NCI-H2081 (cell line): ENCODE measurements at places on chromosomes 12 and 14.
A peak's percentile ranks its signal among the peaks of the same experiment; 100 is the strongest.

DNA sequence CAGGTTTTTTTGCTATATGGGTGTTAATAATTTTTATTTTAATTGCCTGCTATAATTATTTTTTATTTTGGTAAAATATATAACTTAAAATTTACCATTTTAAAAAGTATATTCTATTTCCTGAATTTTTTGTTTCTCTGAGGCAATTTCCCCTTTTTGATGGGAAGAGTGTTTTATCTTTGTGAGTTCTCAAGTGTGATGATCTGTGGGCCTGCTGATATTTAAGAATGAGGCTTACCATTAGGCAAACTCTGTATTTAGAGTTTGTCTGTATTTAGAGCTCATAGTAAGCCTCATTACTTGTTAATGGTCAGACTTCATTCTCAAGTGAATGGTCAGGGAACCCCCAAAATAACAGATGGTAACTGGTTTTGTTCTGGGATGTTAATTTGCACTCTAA lies 48.0 kb downstream of the WNK1 start:
- no peak for DNase-seq

DNA sequence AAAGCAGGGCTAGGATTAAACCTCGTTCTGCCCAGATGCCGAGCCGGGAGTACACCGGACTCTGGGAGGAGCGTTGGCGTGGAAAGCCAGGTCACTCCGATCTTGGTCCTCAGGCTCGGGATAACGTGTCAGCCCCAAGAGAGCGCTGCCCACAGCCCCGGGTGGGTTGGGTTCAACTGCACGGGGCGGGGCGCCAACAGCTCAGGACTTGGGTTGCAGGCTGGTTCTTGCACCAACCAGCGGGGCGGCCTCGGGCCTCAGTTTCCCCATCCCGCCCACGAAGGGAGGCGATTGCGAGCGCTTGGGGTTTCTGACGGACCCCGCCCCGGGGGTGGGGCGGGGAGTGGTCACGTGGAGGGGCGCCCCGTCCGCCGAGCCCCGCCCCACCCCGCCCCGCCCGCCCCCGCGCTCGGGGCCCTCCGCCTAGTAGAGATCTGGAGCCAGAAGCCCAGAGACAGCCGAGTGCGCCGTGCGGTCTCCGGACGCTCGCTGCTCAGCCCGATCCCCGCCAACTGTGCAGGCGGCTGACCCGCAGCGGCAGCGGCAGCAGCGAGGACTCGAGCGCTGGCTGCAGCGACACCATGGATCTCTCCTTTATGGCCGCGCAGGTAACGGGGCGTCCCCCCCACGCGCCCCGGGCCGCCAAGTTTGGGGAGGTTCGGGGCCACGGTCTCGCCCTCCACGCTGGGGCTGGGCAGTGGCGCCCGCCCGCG lies at the start of gene C14orf132:
TSS of gene C14orf132 (plus strand) at position 443 of the 713 bp plus-strand sequence. CDS start at position 582, 139 bp downstream.
- DNase-seq, result peak; percentile 19

DNA sequence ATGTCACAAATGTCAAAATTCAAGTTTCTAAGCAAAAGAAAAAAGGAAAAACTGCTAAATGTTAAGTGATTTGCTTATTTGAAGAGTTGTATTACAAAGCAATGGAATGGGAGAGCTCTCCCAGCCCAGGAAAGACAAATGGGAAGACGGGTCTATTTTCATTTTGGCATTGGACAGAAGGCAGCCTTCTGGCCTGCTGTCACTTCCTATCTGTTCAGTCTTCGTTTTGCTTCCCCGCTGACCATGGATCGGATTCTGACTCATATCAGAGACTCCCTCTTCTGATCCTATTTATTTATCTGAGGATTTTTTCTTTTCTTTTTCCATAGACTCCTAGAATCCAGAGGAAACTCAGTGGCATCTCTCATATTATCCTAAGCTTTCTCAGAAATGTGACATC lies 634.9 kb downstream of the DIO2 start:
- no peak for DNase-seq

GRCh38 chr12:117038919-117039318 lies 60.3 kb downstream of the TESC start:
- DNase-seq, result no peak

- DNase-seq, result peak; percentile 58
Measured at GRCh38 chr12:121916719-121917118, 1.7 kb upstream of the CFAP251 start.

DNA sequence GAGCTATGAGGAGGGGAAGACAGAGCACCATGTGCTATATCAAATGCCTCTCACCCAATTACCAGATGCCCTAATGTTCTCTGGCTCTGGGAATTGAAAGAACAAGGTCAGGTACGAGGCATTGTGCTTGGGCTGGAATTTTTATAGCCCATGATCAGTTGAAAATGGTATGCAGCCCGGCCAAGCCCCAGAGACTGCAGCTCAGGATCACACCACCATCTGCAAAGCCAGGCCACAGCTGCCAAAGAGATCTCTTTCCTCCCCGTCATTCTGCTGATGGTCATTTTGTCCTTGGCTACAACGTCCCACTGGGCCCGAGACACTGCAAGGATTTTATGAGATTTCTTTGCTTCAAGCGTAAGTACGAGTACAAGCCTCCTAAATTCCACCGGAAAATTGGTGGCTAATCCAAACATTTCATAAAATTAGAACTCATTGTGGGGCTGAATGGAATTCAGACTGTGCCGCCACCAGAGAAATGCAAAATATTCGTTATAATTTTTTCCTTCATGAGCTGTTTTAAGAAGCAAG lies 15.1 kb downstream of the NUAK1 start:
- DNase-seq, result no peak

DNA sequence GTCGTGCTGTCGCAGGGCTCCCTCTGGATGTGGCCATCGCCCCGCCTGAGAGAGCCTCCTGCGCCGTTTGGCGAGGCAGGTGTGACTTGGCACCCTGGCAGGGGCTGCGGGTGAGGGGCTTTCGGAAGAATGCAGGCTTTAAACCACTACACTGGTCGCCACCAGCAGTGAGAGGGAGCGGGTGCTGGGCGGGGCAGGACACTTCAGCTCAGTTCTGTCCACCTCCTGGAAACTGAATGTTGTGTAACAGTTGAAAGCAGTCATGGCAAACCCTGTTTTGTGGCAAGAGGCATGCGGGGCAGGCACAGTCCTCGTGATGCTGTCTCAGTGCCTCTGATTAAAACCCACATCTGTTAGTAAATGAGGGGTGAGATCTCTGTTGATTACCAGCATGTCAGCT lies 55.9 kb downstream of the AACS start:
- DNase-seq, result no peak

GRCh38 chr14:57657487-57657886 lies 163.8 kb upstream of the CCDC198 start:
- DNase-seq, result no peak

- DNase-seq, result no peak
Measured at GRCh38 chr12:121325922-121326396, 26.3 kb downstream of the ANAPC5 start.

DNA sequence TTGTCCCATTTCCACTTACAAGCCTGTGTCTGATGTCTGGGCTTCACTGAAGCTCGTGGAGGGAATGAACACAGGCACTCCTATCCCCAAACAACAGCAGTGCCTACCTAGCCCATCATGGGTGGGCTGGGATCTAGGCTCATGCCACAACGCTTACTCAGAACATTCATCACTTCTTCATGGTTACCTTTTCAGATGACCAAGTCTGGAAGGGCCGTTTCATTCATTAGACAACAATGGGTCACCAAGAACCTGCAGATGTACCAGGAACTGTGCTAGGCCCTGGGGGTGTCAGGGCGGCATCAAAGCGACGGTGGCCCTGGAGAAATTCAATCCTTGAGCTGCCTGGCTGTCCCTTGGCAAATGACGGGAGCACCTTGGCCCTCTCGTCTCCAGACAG lies 64.9 kb upstream of the FZD10 start:
- DNase-seq, result no peak

DNA sequence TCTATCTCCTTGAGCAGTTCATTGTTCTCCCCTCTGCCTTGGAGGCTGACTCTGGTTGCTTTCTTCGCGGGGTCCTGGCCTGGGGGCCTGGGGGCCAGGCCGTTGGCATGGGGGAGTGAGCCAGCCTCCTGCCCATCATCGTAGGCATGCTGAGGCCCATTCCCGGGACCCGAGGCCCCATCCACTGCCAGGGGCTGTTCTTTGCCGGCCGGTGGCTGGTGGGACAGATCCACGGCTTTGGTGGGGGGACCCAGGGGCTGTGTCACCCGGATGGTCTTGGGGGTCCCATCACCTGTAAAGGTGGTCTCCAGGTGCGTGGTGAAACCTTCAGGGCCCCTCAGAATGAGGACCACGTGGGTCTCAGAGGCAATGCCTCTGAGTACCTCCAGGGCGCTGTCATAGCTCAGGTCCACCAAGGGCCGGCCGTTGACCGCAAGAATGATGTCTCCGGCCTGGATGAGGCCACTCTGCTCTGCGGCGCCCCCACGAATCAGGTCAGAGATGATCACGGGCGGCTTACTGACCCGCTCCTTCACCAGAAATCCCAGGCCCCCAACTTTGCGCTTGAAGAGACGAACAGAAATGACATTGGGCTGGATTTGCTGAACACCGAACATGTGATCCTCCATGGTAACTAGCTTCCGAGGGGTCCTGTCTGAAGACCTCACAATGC lies 30.8 kb downstream of the NOS1 start:
- no peak for DNase-seq

GRCh38 chr14:21749306-21749868 lies 75.8 kb upstream of the OR4E1 start:
- DNase-seq, result no peak

DNA sequence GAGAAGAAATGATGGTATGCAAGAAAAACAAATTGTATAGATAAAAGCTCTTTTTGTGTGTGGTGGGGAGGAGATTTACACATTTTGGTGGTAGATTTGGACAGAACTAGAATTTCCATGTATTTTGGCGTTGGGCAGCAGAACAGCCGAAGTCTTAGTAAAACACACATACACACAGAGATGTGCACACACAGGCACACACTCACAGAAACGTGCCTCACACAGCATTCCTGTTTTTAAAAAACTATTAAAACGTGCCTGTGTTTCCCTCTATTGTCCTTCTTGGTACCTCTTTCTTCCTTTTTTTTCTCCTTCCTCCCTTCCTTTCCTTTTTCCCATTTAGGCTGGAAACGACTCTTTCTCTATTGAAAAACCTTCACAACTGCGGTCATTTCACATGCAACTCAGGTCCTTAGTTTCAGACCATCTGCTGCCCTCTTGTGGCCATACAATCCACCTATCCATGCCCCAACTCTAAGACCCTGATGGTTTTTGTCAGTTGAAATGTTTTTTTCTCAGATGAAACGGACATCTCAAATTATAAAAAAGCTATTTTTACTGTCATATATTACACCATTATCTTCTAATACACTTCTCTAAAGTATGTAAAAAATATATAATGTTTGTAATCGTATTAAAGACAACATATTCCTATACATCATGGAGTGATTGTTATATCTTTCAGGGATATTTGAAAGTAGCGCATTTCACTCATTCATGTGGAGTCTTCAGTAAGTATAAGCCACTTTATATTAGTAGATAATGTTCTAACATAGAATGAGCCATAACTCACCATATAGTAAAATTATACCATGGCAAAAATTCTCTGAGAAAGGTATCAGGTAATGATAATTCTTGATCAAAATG lies 386.7 kb upstream of the NOVA1 start:
- DNase-seq, result peak; percentile 75

DNA sequence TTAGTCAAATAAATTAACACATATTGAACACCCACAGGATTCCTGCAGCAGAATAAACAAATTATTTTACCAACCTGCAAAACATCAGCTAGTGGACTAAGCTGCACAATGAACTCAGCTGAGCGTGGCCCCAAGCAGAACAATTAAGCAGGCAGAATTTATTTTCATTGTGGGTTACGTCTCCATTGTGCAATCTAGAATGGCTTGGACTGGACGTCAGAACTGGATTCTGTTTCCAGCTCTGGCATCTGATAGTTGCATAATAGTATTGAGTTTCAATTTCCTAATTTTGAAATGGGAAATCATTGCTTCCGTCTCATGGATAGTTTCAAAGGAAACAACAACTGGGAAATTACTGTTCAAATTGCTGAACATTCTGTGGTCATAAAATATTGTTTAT lies 35.5 kb upstream of the RERG start:
- peak; percentile 42 for DNase-seq

DNA sequence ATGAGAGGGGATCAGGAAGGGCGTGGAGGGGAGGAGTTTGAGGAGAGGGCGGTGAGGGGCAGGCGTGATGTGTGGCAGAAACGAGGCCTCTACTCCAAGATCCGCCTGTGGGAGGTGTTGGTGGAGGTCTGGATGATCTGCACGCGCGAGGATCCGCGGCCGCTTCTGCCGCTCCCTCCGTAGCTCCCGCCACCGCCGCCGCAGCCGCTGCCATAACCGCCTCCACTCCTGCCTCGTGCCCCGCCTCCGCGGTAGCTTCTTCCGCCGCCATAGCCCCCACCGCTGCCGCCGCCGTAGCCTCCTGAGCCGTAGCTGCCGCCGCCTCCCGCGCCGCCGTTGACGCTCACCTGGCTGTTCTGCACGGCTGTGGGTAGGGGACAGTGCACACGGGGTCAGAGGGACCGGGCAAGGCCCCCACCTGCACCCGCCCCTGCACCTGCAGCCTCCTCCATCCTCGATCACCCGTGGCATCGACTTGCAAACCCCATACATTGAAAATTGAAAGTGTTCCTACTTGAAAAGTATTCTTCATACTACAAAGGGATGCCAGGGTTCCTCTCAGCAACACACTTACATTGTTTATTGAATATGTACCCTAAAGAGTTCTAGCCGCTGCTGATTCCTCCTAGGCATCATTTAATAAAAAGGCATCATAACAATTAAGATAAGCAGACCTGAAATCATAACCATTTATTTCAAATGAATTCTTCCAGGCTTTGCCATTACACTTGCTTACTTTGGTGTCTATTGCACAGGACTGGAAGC lies 11.1 kb upstream of the KRT1 start:
- no peak for DNase-seq

- DNase-seq, result no peak
Measured at GRCh38 chr12:76547526-76547925, 12.0 kb downstream of the OSBPL8 start.

GRCh38 chr14:23137192-23137812 lies 18.2 kb upstream of the CEBPE start:
- DNase-seq, result no peak

GRCh38 chr12:3492793-3493042 lies 1.7 kb downstream of the PRMT8 start:
- no peak for DNase-seq

- DNase-seq, result peak; percentile 53
Measured at GRCh38 chr14:60509438-60510253, 700 bp downstream of the SIX6 start.

- DNase-seq, result peak; percentile 52
Measured at GRCh38 chr12:116964054-116965050, 53.6 kb downstream of the FBXW8 start.

DNA sequence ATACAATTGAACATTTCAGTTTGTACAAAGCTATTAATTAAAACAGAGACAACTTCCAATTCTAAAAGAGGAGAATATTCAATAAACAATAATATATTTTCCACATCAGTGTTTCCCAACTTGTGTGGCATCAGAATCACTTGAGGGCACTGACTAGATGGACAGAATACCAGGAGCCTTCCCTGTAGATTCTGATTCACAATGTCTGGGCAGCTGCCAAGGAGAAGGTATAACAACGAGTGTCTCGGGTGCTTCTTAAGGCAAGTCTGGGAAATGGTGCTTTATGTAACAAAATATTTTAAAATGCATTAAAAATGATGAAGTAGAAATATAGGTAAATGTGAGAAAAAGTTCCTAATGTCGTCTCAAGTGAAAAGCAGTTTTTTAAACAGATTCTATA lies 26.2 kb downstream of the GALC start:
- DNase-seq, result no peak

GRCh38 chr12:52949413-52950331 lies 754 bp downstream of the KRT18 start:
- DNase-seq, result peak; percentile 85

GRCh38 chr12:1581973-1582708 lies 12.2 kb downstream of the FBXL14 start:
- no peak for DNase-seq

- DNase-seq, result no peak
Measured at GRCh38 chr14:92247947-92248346, 75.0 kb upstream of the SLC24A4 start.
